ENCODE measurements at places on chromosomes 6 and 20. TPM values are rescaled to one million over a fixed set of nuclear protein-coding genes. Genes with fewer than 3 reads are reported as not detected.

Gene TFAP2D
- not detected for polyA plus RNA-seq

DNA sequence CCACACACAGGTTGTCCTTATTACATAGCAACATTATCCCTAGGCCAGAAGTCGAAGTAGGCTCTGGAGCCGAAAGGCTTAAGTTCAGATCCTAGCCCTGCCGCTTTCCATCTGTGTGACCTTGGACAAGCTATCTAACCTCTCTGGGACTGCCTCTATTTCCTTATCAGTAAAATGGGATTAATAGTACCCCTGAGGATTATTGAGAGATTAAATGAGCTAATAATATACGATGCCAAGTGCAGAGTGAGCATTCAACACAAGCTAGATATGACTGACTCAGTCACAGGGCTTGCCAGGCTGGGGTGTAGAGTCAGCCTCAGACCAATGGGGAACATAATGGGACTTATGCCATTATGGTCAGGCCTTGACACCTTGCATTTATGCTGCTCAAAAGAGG is 8.9 kb upstream of the SPATA2 start:
- no peaks in the 10 kb centered on the region for H3K4me1 ChIP-seq
- no peak for DNase-seq
- no peaks in the 10 kb centered on the region for H3K27me3 ChIP-seq
- H3K4me3 ChIP-seq, result no peak overlapping the region
- H3K27ac ChIP-seq, result no peak overlapping the region
- no peaks in the 10 kb centered on the region for H3K36me3 ChIP-seq

DNA sequence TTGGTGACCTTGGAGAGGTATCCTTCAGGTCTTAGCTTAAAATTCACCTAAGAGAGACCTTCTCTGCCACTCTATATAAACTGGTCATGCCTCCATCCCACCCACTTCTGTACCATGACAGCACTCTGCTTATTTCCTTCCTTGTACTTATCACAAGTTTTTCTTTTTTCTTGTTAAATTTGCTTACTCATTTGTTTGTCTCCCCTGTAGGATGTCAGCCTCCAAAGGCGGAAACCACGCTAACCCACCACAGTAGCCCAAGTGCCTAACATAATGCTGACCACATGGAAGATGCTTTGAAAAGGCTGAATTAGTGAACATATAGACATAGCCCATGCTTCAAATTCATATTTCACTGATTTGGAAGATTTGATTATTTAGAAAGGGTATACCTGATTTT is 5.4 kb downstream of the BMP6 start:
- no peak for DNase-seq
- no peak overlapping the region for H3K4me3 ChIP-seq
- H3K36me3 ChIP-seq, result no peaks in the 10 kb centered on the region
- H3K27ac ChIP-seq, result peak overlapping the region; percentile 58

DNA sequence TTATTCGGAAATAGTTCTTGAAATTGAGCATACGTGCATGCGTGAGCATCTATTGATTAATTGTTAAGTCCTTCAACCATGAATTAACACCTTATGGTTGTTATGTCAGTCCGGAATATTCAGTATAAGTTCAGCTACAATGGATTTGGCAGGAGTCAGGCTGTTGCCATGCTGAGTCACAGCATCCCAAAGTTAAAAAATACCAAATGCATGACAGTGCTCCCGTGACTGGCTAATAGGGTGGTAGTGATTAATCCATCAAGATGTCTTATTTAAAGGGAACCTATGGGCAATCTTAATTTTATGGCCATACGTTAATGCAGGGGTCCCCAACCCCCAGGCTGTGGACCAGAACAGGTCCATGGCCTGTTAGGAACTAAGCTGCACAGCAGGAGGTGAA is 10.5 kb downstream of the RAE1 start:
- H3K4me1 ChIP-seq, result peaks cover 14% of the 10 kb centered on the region
- DNase-seq, result no peak
- H3K4me3 ChIP-seq, result no peak overlapping the region
- no peaks in the 10 kb centered on the region for H3K27me3 ChIP-seq
- H3K27ac ChIP-seq, result no peak overlapping the region
- H3K36me3 ChIP-seq, result peaks cover 40% of the 10 kb centered on the region

Data from naive thymus-derived CD8-positive, alpha-beta T cell (primary cell).